Cerebellar nuclear complex (tissue), 1 donor: ENCODE measurements at places on chromosomes 4 and X.

DNA sequence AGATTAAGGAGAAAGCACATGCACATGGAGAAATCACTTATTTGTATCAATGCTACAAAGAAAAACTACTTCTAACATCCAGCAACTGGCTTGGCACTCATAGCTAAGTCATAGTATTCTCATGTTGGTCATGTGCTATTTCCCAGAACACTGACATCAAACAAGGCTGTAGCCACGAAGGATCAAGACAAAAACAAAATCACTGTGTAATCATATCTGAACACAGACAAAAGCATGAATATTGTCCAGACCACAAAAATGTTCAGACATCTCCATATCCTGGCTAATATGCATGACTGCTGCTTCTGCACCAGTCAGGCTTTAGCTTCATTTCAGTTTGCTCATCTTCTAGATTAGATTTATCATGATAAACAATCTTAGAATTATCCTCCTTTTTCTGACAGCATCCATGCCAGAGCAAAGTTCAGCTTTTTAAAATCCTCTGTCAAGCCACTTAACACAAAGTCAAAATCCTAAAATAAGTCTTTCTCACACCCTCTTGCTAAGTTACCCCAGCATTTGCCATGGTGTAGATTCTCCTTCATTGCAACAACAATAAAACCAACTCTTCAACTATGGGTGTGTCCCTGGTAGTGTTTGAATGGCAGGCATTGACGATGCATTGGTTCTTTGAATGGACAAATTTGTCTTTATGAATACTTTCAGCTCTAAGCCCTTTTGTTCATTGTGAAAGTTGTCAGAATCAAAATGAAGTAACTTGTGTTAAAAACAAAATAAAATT lies 39.1 kb upstream of the NPFFR2 start:
- DNase-seq = no peak

DNA sequence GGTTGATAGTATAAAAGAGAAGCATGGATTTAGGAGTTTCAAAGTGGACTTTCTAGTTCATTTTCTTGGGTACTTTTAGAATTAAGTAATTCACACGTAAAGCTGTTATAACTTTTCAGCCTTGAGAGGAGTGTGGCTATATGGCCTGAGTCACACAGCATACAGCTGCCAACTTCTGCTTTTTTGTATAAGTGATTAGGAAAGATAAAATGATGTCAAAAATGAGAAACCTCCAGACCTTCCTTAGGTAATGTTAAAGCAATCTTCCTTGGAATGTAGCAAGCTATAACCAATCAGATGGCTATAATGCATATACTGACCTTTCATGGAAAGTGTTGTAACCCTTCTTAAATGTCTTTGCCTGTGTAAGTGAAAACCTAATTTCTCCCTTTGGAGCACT lies 39.2 kb downstream of the RAB40AL start:
- no peak for DNase-seq

DNA sequence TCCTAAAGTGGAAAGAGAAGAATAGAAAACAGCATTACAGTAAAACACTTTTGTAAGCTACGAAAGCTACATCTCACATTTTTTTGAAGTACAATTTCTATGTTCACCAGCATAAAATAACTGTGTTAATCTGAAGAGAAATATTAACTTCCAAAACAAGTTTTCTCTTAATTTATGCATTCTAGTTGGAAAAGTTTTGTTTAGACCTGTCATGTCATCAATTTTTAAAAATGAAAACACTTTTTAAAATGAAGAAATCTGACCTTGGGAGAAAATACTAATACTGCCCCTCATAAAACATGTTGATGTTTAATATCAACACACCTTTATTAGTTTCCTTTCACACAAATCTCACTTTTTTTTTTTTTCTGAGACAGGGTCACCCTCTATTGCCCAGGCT lies 45.2 kb downstream of the CCDC158 start:
- no peak for DNase-seq

DNA sequence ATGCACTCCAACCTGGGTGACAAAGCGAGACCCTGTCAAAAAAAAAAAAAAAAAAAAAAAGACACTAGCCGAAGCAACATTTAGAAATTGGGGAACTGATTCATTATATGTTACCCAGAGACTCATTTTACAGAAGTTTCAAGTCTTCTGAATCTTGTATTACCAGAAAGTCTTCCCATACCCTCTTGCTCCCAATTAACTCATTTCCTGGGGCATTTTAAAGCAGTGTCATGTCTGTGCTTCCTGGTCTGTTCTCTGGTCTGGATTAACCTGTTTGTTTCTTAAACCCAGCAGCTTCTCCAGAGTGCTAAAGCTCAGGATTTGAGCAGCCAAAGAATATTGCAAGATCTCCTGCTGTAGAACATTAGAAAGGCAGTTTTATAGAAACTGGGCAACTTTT lies 43.7 kb downstream of the FRMPD3 start:
- no peak for DNase-seq

DNA sequence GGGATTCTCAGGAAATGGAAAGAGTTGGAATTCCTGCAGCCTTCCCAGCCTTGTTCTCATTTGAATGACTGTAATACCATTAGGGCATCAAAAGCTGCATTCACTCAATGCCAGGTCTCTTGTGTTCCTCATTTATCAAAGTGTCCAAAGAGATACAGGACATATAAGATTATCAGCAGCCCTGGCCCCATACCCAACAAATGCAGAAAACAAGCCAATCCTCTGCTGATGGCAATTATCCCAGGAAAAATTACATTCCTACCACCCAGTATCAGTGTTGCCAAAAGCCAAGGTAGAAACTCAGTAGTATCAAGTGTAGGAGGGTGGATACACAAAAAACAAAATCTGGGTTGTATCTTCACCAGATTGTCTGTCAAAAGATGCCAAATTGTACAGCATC lies 18.5 kb upstream of the ASB5 start:
- DNase-seq = no peak

DNA sequence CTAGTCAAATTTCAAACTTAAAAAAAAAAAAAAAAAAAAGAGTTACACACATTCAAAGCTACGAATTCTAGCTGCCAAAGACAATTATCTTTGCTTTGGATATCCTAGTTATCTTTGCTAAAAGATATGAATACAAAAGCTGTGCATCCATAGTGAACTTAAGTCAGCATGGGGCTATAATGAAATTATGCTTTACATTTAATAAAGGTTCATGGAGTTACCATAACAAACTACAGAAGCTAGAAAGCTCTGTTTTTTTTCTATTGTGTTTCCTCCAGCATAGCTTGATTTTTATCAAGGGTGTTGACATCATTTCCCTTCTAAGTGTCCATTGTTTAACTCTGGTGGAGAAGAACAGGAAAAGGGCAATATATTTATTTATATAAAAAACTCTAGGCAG lies 234.1 kb downstream of the ANKRD50 start:
- no peak for DNase-seq

GRCh38 chr4:178026999-178027398 lies 584.8 kb upstream of the AGA start:
- DNase-seq = no peak

DNA sequence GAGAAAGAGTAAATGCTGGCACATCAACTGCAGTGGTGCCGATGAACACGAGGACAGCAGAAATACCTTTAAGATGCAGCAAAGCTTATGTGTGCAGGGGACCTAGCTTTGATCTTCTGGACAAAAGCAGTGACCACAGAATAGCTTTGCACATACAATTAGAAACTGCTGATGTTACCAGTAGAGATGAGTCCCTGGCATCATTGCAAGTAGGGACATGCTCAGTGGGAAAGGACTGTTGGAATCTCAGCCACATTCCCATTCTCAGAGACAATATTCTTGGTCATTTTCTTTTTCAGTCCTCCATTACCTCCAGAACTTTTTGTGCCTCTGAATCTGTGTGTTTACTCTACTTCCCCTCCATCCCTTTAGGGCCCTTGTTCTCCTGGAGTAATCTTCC lies 16.9 kb upstream of the PDLIM3 start:
- DNase-seq = no peak

DNA sequence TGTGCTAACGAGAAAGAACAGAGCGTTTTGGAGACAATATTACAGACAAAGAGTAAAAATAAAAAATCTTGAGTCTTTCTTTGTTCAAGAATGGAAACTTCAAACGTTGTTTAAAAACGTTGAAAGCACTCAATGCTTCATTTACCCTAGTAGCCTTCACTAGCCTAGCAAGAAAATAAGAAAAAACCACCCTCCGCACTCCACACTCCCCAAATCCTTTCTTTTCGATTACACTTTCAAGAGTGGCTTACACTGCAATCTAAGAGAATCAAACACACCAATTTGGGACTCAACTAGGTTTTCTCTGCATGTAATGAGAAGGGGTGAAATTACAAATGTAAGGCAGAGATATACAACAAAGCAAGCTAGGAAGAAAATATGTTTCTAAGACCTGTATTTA lies 4.7 kb downstream of the TMSB4X start:
- DNase-seq = no peak

DNA sequence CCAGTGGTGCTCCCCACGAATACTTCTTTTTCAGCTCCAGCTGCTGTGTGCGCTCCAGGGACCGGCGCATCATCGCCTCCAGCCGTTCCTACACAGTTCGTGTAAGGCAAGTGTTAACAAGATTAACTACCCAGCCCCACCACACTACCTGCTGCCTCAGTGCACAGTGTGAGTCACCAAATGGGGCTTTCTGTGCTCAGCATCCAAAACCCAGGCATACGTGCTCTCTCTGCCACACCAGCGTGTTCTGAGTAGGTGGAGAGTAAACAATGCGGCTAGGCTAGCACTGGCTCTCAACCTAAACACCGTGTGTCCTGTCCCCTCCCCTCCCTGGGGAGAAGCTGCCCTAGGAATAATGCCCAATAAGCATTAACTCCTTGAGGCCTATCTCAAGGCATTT lies 60.0 kb downstream of the MAP7D2 start:
- DNase-seq = no peak

DNA sequence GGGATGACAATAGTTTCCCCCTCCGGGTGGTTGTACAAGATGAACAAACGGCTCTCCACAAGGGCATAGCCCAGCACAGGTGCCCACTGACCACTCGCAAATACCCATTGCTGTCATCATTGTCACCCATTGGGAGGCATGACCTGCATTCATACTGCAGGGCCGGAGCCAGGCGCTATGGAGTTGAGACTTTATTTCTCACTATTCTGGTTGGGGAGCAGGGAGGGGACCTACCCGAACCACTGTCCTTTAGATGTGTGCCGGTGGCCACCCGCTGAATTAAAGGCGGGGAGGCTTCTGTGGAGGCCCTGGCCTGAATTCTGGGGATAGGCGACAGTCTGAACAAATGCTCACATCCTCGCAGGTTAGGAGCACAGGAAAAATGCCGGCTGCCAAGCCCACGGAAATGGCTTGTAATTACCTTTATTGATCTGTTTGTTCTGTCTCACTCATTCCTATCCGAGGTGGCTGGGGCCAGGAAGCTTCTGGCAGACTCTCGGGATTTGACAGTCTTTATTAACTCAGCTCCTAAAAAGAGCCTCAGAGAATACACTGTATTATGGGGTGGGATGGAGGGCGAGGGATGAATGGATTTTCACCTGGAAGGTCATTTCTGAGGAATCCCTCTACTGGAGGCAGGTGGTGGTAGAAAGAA lies 125.1 kb upstream of the PSAPL1 start:
- no peak for DNase-seq

GRCh38 chr4:169251291-169252235 lies 19.2 kb downstream of the SH3RF1 start:
- no peak for DNase-seq

GRCh38 chr4:138414202-138414601 lies 172.1 kb upstream of the SLC7A11 start:
- DNase-seq = no peak

DNA sequence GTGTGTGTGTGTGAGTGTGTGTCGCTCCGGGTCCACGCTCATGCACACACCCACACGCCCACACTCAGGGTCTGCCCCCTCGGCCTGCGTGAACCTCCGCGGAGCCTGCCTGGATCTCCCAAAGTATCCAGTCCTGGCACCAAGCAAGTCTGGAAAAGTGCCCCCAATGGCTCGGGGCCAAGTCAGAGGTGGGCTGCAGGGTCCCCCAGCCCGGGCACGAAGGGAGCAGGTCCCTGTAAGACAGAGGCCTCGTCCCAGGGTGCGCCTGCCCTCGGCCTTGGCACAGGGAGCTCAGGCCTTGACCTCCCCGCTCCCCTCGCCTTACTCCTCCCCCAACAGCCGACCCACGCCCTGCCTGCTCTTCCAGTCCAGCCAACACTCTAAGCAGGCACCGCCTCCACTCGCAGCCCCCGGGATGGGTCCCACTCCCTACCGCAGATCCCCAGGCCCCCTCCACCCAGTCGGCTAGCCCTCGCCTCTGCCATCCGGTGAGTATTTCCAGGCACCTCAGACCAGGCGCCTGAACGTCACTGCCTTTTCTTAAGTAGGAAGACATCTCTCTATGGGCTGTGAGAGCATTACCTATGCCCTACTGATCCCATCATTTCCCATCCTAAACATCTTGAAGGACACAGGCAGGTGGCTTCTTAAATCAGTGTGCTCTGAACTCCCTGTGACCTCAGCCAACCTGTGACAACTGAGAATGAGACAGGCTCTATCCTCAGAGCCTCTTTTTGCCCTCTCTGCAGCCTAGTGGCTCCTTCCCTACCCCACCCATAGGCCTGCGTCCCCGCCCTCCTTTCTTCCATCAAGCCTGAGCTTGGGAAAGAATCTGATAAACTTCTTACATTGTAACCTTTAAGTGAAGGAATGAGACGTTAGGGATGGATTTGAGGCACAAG lies 704 bp downstream of the FAM114A1 start:
- no peak for DNase-seq

- DNase-seq = no peak
Measured at GRCh38 chr4:64796581-64796980, 387.3 kb upstream of the TECRL start.

DNA sequence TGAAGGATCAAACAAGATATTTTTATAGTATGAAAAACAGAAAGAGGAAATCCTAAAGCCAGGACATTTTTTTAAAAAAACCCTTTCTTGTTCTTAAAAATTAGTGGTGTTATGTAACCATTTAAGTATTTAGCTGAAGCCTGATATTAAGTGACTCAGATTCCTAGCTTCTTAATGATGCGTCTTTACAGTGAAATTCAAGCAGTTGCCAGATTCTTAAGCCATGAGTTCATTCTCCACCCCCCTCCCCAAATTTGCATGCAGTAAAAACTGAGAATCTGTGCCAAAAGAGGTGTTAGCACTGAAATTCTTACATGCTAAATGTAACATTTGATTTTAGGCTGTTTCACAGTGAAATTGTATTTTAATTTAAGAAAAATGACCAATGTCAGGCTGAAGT lies 180.8 kb downstream of the RAPGEF2 start:
- no peak for DNase-seq

DNA sequence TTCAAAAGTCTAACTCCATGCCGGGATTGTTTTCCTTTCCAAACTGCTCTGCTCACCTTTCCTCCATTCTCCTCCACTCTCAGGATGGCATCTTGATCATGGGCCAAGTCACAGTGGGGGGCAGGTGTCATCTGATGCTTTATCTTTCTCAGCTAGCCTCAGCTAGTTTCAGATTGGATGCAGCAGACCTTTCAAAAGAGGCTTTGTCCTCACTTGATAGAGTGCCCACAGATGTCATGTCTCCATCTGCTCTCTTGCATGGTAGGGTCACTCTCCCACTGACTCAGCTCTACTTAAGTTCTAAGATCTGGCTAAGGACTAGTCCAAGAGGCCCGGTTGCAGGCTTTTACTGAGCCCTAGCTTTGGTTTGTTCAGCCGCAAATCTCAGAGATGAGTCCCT lies 341.8 kb upstream of the GALNT7 start:
- DNase-seq = no peak

GRCh38 chr4:20337261-20337664 lies 85.6 kb downstream of the SLIT2 start:
- DNase-seq = no peak
